ENCODE measurements at places on chromosomes 4 and X.
A peak's percentile ranks its signal among the peaks of the same experiment; 100 is the strongest.

GRCh38 chrX:24777660-24778059, 83.9 kb downstream of the POLA1 start:
- DNase-seq, result no peak

DNA sequence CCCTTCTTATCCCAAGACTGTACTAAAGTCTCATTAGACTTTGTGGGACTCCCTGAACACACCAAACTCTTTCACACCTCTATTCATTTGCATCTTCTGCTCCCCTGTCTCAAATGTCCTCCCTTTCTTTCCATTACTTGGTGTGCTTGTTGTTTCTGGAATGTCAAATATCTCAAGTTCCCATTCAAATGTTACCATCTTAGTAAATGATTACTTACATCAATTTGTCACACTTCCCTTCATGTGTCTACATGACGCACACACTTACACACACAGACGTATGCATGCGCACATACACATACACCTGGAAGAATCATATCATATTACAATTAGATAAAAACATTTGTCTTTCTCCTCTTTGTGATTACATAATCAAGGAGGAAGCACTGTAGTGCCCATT, 210.8 kb upstream of the TEX13C start:
- DNase-seq, result no peak

DNA sequence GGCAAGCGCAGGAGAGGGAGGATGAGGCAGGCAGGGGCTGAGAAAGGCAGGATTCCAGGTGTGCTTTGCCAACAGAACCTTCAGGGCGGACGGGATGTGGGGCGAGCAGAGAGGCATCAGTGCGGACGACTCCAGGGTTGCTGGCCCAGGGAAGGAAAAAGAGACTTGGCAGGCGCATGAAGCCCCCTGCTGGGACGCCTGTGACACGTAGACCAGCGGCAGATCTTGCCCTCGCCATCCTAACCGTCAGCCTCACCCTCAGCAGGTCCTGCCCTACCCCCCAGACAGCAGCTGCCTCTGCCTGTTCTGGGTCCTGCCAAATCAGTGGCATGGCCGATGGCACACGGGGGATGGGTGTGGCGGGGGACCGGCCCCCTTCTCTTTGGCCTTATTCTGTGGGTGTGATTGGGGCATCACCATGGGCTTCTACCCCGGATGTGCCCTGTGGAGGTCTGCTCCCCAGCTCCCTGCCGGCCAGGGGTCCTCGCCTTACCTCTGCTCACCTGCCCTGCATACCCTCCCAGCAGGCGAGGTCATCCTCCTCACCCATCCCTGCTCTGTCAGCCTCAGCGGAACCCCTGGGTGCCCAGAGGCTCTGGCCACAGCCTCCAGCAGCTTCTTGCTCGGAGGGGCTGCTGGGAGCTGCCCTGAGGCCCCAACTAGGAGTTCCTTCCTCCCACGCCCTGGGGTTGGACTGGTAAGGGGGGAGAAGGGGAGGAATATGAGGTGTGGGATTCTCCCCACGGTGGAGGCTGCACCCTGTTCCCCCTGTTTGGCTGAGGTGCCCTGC, 2.9 kb upstream of the SH3BP2 start:
- DNase-seq, result no peak

DNA sequence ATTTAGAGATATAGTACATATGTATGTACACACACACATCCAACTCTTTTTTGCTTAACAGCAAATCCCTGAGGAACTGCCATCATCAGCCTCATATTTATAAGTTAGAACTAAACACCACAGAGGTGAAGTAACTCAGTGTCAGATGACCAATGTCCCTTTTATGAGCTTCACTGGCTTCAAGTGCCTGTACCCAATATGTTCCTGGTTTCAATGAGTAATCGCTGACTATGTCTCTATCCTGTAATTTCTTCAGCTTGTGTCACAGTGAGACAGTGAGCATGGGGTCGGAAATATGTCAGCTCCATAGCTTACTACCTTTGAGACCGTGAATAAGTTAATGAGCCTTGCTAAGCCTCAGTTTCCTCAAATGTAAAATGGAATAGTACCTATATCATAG, 136.2 kb upstream of the RASGEF1B start:
- DNase-seq, result no peak

DNA sequence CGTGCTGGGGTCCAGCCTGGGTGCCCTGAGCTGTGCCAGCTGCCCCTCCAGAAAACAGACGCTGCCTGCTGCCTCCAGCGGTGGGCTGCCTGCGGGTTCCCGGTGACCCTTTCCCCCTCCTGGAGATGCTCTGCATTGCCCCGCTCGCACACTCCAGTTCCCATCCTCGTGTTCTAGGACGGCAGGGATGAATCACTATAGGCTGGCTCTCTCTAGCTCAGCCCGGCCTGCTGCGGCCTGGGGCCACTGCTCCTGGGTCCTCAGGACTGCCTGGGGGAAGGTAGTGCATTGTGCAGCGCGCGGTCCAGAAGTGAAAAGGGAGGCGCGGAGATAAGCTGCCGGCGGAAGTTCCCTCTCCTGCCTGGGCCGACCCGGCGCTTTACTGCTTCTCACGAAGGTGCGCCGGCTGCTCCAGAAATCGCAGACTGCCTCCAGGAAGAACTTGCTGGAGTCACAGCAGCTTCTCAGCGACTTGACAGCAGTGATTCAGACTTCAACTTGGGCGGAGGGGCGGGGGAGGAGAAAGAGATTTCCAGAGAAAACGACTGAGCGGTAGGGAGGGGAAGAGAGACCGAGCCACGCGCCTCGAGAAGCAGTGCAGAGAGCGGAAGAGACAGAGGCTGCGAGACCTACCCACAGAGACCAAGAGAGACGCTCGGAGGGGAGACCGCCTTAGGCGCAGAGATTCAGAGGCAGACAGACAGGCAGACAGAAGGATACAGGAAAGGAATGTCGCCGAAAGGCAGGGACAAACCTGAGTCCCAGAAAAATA, 6.7 kb upstream of the MSX1 start:
- DNase-seq, result no peak

DNA sequence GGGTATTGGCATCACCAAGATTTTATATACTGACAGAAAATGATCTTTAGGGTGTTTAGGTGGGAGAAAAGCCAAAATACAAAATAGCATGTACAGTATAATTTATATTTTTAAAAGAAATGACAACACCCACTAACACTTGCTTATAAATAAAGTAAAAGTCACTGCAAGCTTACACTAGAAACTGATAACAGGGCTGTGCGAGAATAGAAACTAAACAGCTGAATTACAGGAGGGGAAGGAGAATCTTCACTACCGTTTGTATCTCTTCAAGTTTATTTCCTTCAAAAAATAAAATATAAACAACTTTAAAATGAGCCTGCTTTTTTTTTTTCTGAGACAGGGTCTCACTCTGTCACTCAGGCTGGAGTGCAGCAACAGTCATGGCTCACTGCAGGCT, 22.8 kb downstream of the GRSF1 start:
- no peak for DNase-seq

DNA sequence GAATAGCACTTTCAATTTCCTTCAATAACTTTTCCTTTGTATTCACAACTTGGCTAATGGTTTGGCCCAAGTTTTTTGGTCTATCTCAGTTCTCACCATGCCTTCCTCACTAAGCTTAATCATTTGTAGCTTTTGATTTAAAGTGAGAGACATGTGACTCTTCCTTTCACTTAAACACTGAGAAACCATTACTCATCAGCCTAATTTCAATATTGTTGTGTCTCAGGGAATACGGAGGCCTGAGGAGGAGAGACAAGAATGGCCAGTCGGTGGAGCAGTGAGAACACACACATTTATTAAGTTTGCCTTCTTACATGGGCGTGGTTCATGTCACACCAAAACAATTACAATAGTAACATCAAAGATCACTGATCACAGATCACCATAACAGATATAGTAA, 56.7 kb downstream of the TSPAN5 start:
- DNase-seq, result no peak

DNA sequence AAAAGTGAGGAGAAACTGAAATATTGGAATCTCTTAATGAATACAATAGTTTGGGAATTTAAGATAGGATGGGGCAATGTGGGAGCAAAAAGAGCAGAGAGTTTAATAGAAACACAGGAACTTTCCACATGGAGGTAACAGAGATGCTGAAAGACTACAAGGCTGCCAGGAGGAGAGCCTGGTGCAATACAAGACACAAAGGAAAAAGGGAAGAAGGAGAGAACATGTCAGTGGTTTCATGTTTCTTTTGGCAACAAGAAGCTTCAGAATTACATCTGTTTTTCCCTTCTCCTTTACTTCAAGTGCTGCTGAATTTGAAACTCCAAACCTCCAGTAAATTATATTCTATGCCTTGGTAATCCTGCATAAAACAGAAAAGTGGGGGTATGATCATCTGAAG, 474.3 kb downstream of the FAT4 start:
- DNase-seq, result no peak

DNA sequence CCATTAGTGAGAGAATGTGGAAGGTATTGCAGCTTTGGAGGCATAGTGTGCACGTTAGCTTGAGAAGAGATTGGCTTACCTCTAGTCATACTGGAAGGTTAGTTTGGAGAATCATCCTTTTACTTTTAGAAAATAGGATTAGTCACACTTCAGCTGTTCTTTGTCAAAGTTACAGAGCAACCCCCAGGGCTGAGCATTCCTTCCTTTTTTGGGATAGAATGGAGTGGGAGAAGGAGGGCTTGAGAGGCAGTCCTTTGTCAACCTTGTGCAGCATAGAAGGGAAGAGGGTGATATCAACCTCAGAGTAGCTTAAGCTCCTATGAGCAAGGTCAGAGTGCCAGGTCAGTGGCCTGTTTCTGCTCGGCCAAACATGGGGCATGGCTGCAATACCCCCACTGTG, 8.6 kb upstream of the MBNL3 start:
- no peak for DNase-seq

DNA sequence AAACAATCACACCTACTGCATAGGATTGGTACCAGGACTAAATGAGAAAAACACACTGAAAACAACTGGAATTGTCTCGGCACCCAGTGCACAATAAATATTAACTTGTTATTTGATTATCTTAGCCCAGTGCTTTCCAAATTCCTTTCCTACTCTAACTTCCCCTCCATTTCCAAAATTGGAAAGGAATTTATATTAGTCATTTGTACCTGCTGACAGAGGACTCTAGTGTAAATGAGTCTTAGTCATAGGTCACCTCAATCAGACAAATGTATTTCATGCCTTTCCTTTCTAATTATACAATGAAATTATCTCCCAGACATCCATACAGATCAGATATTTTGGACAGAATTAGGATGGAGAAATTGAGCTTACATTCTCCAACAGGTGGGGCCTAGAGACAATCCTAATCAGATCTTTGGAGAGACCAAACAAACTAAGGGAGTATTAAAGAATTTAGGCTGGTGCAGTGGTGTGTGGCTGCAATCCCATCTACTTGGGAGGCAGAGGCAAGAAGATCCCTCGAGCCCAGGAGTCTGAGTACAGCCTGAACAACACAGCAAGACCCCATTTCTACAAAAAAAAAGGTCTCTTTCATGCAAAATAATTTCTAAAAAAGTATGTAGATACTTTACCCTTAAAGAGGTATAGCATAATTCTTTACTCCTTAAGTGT, 10.1 kb downstream of the SH3D19 start:
- DNase-seq, result peak; percentile 54

DNA sequence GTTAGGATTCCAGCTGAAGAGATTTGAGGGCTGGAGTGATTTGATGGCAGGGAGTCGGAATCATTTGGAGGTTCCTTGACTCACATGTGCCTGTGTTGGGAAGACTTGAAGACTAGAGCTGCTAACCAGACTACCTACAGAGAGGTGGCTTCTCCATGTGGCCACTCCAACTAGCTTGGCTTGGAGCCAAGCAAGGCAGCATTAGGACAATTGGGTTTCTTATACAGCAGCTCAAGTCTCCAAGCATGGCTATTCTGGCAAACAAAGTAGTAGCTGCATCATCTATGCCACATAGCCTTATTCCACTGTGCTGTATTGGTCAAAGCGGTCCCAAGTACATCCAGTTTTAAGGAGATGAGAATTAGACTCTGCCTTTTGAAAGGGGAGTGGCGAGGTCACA, 171.7 kb upstream of the SLC4A4 start:
- DNase-seq, result no peak

All from HCT116 (cell line).